ENCODE measurements at places on chromosomes 7 and 10.

GRCh38 chr10:3978174-3978573 lies 193.2 kb upstream of the KLF6 start:
- DNase-seq, result no peak

GRCh38 chr10:128070161-128070560 lies 56.1 kb downstream of the MKI67 start:
- no peak for DNase-seq

- DNase-seq, result no peak
Measured at GRCh38 chr10:98963608-98964007, 272.0 kb downstream of the HPSE2 start.

GRCh38 chr7:138066954-138067394 lies 9.3 kb upstream of the AKR1D1 start:
- no peak for DNase-seq

DNA sequence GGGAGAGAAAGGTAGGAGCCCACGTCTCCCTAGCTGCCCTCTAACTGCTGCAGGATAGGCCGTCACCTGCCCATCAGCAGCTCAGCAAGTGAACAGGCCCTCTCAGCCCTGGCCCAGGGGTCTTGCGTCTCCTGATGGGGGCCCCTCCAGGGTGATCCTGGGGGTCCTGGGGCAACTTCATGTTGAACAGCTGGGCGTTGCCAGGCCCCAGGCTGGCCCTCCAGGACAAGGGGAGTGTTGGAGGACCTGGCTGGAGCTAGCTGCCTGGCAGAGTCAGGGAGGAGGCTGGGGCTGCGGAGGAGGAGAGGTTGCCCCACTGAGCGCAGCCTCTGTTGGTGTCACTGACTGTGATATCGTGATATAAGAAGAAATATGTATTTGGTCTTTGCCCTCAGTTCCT lies 34.7 kb downstream of the SPOCK2 start:
- no peak for DNase-seq

DNA sequence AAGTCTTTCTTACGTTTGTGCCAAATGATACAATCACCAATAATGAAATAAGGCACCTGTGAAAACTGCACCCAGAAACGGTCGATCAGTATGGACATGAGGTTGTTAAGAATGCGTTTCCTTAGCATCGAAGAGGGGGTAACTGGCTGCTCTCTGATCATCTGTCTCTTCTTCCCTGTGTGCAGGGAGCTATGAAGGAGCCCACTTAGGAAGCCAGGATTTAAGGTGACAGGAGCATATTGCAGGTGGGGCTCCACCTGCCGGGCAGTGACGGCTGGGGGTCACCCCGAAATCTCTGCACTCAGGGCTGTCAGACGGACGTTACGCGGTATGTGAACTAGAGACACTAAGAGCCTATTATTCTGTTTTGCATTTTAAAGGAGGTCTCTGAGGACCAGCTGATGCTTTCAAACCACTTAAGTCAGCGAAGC lies 64.5 kb downstream of the CARD11 start:
- no peak for DNase-seq

GRCh38 chr10:87887146-87887545 lies 23.7 kb downstream of the PTEN start:
- no peak for DNase-seq

DNA sequence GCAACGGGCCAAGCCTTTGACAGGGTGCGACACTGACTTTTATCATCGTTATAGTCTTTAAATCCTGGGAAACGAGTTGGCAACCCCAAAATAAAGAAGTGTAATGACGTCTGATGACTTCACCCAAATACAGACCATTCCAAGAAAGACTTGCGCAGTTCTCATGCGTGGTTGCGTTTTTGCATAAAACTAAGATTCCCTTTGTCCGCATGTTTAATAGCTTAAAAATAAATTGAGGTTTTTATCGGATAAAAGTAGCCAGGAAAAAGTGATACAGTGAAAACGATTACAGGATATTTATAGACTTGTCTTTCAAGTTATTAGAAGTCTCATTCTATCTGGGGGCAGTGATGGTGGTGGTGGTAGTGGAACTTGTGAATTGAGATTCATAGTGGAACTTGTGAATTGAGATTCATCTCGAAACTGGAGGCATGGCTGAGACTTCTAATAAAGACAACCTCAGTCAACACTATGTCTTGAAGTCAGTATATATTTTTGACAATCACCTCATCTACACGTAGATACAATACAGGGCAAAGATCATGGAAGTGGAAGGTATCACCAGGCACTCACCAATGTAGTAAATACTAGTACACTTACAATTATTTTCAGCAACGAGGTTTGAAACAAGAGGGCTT lies 1.2 kb upstream of the NAMPT start:
- peak; percentile 4 for DNase-seq

GRCh38 chr10:79417731-79418130 lies 27.7 kb downstream of the ZCCHC24 start:
- DNase-seq, result no peak

GRCh38 chr10:98249134-98249533 lies 18.9 kb downstream of the LOXL4 start:
- DNase-seq, result no peak

DNA sequence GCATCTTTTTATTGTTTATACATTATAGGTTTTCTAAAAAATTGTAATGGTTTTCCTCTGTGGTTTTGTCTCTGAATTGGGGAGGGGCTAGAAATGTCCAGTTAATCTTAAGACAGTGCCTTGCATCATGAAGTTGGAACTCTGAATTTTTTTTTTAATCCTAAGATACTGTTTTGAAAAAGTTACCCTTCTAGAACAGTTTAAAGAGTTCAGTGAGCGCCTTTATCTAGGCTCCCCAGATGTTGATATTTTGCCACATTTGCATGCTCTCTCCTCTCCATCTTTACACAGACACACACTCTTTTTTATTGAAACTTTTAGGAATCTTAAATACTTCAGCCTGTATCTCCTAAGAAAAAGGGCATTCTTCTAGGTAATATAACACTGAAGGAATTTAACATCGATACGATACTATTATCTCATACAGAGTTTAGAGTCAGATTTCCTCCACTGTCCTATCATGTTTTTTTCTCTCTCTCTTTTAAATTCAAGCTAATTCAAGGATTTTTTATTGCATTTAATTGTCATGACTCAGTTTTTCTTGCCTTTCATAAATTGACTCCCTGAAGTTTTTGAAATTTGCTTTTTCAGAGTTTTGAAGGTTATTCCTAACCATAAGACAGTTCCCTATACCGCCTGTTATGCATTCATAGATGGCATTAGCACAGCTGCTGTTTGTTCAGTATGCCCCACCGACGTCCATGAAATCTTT lies 31.5 kb downstream of the PRKAR2B start:
- no peak for DNase-seq

GRCh38 chr10:35855155-35855947 lies 213.3 kb upstream of the FZD8 start:
- no peak for DNase-seq

GRCh38 chr10:111525696-111526095 lies 448.9 kb downstream of the ADRA2A start:
- DNase-seq, result peak; percentile 10

DNA sequence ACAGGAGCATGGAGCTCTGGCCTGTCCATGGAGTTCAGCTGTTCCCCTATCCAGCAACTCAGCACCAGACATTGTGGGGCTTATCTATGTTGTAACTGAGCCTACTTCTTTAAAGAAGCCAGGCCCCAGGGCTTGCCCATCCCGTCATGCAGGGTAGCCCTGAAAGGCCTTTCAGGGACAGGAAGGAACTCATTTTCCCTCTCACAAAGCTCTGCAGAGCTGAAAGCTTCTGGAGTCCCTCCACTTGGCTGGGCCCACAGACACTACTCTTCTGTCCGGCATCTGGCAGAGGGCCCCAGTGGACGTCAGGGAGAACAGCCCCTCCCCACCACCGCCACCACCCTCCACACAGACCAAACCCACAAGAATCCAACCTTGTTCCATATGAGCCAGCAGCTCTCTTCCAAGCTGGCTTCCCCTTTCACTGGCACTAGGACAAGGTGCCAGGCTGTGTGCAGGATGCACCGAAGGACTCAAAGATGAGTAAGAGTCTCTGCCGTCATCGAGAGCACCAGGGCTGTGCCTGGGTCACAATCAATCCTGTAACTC lies 33.1 kb downstream of the DENND2A start:
- DNase-seq, result no peak

DNA sequence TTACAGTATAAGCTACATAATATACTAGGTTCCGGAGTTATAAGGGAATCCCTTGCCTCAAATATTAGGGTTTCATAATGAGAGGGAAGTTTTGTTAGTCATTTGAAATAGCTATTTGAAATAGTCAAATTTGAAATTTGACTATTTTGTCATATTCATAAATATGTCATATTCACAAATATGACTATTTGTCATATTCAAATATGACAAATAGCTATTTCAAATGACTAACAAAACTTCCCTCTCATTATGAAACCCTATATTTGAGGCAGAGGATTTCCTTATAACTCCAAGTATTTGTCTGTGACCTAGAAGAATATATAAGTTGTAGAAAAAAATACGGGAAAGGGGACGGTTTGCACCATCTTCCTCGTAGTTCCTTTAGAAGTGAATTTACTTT lies 76.6 kb downstream of the HDAC9 start:
- DNase-seq, result no peak

DNA sequence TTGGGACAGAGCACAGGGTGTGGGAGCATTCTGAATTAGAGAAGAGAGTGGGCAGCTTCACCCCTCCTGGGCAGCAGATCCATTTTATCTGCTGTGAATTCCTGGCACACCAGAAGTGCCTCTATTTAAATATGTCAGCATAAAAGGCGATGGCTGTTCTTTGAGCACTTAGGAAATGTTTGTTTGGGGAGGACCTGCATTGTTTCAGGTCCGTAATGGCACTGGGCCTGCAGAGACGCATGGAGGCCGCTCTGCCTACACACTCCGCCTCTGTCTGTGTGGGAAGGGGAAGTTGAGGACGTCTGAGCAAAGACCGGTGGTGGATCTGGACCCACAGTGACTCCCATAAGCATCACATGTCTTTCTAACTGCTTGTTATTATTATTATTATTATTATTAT lies 253.2 kb downstream of the CAMK1D start:
- no peak for DNase-seq

- peak; percentile 7 for DNase-seq
Measured at GRCh38 chr7:31074403-31075085, 22.4 kb downstream of the ADCYAP1R1 start.

DNA sequence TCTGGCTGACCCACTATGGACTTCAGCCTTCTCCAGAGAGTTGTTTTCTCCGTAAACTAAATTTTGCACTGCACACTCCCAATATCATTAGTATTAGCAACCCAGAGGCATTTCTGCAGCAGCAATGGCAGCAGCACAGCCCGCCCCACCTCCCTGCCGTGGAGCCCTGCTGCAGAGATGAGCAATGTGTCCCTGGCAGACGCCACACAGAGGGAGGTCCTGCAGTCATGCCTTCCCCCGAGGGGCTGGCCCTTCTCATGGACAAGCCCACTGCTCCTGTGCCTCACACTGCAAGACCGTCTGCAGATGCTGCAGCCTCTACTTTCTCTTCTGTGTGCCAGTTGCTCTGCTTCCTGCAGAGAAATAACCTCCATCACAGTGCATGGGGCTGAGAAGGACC lies 393.4 kb upstream of the MKI67 start:
- no peak for DNase-seq

GRCh38 chr10:37713642-37714041 lies 143.8 kb downstream of the ZNF248 start:
- DNase-seq, result no peak

GRCh38 chr7:725223-726005 lies 1.1 kb upstream of the DNAAF5 start:
- no peak for DNase-seq

GRCh38 chr7:90771281-90771680 lies 175.2 kb downstream of the CDK14 start:
- no peak for DNase-seq

GRCh38 chr10:35913628-35914027 lies 271.5 kb upstream of the FZD8 start:
- DNase-seq, result no peak

DNA sequence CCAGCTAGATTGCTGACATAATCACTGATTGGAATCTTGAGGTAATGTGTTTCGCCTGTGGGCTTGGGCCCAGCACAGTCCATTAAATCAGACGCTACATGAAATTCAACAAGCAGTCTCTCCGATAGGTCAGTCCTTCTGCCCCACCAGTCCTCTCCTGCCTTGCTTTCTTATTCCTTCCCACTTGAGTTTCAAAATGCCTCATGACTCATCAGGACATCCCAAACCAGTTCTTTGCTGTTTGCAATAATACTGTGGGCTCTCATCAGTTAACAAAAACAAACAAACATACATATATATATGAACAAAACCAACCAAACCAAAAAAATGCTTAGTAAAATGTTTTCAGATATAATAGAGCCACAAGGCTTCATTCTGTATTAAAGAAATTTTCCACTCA lies 599.0 kb downstream of the SORCS1 start:
- DNase-seq, result no peak

DNA sequence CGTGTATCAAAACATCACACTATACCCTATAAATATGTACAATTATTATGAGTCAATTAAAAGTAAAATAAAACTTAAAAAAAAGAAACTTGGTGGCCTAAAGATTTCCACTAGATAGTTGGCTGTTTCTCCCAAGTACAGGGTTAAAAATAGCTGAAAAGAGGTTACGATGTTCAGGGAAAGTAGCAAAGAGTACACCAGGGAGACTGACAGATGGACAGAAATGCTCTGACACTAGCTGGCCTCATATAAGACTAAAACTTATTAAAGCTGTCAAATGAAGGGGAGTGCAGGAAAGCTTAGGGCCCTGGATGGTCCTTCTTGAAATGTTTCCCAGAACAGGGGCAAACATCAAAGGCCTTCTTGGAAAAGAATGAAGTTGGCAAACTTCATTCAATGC lies 51.3 kb downstream of the TCAF1 start:
- DNase-seq, result peak; percentile 2

- no peak for DNase-seq
Measured at GRCh38 chr10:114767101-114767985, 54.2 kb upstream of the FHIP2A start.

GRCh38 chr7:106609416-106609815 lies 51.5 kb downstream of the CCDC71L start:
- DNase-seq, result no peak

DNA sequence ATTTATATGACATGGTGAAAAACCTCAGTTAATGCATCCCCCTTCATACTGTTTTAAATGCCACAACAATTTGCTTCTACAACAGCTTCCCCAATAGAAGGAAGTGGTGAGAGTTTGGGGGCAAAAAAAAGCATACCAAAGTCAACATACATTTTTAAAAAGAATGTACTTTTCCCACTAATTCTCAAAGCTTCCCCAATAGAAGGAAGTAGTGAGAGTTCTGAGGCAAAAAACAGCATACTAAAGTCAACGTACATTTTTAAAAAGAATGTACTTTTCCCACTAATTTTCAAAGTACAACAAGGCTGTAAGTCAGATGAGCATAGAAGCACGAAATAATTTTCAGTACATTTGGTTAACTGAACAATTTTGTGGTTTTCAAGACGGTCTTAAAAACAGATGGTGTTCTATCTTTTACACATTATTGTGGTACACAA lies 24.0 kb downstream of the WASL start:
- DNase-seq, result no peak

DNA sequence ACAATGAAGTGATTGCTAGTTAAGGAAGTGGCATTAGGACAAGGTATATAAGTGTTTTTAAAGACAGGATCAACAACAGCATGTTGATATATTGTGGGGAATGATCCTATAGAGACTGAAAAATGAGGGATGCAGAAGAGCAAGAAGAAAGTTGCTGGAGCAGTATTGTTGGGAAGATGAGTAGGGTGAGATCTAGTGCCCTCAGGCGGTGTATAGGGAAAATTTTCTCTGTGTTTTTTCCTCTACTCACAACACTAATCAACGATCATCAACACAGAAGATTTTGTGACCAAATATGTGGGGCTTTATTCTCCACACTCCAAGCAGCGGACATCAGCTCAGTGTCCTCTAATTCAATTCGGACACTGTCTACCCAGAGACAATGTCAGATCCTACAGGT lies 9.6 kb upstream of the PTTG1IP2 start:
- DNase-seq, result no peak

All from NCI-H82 (cell line).